ENCODE measurements at places on chromosomes 1 and 21. TPM values are rescaled to one million over a fixed set of nuclear protein-coding genes. Genes with fewer than 3 reads are reported as not detected.

LRRC38 gene
- not detected for total RNA-seq

CHRM3 gene
- not detected for total RNA-seq

TNFRSF18 gene
- 33.5 TPM for total RNA-seq

RAP1GAP gene
- total RNA-seq = 0.07 TPM

FNDC10 gene
- total RNA-seq = 1.4 TPM
